Esophagus squamous epithelium (tissue), 5 donors: ENCODE measurements at places on chromosomes 7 and 10.

DNA sequence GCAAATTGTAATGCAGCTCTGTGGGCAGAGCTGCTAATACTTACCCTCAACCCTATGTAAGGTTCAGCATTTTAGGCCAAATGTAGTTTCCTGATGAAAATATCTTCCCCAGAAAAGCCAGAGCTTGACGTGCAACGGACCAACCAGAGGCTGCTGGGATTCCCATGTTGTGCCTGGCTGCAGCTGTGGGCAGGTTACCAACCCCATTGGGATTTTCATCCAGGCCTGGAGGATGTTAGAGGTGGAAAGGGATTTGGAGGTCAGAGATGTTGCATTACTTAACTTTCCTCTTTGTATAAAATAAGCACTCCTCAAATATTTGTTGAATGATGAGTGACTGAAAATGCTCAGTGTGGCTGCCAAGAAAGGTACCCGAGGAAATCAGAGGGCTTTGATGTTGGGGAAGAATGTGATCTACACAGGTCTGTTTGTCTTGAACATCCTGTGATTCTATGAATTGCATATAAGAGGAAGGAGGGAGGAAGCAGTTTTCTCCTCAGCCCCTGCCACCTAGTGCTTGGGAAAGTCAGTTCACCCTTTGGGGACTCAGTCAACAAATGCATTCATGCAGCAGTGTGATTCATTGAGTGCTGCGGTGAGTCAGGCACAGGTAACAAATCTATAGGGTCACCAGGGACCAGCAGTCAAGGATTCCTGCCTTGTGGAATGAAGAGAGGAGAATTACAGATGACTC lies 487.2 kb downstream of the RPS24 start:
- no peak for DNase-seq

DNA sequence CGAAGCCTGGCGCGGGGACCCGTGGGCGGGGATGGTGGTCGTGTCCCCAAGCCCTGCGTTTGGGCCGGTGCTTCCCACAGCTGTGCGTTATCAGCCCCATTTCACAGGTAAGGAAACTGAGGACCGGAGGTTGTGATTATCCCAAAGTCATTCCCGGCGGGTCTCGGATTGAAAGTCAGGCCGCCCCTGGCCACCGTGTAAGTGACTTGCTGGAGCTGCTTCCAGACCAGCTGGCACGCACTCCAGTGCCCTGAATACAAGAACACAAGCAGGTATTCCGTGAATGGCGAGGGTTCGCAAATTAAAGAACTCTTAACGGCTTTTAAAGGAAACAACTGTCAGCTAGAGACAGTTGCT lies 675 bp upstream of the ATE1 start:
- no peak for DNase-seq

- DNase-seq: no peak
These were observed 13.3 kb downstream of the RGR start for GRCh38 chr10:84258034-84258695.

GRCh38 chr7:82441669-82442478 lies 1.7 kb downstream of the CACNA2D1 start:
- no peak for DNase-seq

DNA sequence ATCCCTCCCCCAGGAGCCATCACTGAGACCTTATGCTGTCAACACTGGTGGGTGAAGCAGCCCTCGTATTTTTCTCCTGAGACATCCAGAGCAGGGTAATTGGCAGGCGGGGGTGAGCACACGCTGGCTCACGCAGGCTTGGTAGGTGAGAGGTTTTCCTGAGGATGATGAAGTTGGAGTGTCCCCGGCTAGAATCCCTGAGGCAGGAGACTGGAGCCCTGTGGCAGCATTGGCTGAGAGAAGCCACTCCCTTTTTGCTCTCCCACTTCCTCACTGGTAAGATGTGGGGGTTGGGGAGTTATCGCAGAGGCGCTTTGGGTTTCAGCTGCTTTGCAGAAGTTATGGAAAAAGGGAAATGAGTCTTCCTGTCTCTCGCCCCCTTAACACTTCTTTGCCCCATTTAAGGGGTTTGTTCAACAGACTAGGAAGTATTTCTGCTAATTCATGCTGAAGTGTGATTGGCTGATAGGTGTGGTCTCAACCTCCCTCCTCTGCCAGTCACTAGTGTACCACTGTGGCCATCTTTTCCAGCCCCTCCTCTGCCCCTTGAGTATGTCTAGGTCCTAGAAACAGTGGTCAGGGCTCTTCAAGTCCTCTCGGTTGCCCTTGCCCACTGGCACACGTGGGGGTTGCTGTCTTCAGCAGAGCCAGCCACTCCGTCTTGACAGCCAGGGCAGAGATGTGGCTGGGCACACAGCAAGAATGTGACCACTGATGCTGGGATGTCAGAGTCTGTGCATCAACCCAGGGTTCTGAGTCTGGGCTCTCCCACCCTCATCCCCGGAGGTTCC lies 5.7 kb downstream of the ARPC1B start:
- no peak for DNase-seq

DNA sequence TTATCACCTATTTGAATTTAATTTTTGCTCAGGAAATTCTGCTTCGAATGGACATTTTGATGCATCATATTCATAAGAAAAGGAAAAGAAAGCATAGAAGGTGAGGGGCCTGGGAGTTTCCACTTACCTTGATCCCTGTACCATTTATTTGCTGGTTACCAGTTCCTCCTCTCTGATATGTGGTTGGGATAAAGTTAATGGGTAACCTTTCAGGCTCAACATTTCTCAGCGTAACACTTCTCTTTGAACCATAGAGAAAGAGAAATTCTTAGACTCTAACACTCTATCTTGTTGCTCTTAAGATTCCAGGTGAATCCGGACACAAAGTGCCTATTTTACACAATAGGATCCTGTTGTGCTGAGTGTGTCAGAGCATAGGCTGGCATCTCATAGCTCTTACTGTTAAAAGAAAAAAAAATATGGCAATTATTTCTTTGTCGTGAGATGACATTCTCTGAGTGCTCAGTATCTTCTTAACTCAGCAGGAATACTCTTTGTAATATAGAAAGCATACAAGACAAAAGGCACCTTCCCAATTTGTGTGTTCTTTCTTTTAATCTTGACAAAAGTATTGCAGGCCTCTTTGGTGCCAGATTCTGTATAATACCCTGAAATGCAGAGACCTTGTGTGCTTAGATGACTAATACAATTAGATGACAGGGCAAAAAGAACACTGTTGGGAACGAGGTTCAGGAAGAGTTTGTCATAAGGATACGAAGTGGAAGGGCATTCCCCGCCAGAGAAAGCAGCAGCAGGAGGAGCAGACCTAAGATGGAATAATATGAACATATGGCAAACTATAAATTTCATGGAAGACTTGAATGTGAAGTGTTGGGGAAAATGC lies 689.6 kb downstream of the NRG3 start:
- DNase-seq: no peak

DNA sequence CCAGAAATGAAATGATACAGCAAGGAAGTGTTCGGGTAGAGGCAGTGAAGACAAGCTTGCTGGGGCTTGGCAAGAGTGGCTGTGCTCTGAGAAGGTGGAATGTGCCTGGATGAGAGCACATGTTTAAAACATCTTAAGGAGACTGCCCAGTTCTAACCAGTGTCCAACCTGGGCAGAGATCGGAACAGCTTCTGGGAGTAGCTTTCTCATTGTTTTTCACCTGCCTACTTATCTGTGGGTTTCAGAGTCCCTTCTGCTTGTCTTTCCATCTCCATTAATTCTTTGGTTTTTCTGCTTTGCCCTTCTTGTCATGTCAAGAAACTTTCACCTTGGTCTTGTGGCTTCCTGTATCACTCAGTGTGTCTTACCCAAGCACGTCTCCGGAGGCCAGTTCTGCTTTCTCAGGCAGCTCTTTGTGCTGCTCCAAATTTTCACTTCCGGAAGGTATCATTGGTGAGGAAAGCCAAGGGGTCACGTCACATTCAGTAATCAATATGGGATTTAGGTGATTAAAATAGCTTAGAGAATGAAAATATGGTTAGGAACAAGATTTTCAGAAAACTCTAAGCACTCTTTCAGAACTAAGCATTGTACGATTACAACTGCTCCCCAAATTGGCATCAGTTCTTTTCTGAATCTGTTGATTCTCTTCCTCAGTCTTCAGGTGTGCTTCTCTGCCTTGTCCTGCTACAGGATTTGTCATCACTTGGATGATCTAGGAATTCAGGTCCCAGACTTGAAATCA lies 5.5 kb upstream of the LAMB4 start:
- no peak for DNase-seq

DNA sequence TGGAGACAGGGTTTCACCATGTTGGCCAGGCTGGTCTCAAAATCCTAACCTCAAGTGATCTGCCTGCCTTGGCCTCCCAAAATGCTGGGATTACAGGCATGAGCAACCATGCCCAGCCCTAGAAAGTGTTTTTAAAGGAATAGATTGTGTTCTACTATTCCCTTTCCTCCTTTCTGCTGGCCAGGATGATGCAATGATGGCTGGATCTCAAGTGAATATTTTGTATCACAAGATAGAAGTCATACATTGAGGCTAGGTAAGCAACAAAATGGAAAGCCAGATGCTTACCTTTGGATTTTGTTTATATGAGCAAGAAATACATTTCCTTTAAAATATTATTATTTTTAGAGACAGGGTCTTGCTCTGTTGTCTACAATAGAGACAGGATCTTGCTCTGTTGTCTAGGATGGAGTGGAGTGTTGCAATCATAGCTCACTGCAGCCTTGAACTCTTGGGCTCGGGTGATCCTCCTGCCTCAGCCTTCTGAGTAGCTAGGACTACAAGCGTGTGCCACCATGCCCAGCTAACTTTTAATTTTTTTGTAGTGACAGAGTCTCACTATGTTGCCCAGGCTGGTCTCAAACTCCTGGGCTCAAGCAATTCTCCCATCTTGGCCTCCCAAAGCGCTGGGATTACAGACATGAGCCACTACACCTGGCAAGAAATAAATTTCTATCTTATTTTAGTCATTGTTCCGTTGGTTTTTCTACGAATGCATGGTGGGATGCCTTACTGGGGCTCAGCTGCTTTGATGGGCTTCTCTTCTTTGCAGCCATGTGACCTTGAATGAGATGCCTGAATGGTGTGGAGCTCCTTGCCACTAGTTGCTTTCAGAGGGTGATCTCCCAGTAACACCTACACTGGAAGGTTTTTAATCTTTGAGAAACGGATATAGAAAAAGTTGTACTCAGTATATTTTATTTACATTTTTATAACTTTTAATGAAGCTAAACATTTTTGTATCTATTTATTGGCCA lies 5.8 kb upstream of the AEBP1 start:
- no peak for DNase-seq

DNA sequence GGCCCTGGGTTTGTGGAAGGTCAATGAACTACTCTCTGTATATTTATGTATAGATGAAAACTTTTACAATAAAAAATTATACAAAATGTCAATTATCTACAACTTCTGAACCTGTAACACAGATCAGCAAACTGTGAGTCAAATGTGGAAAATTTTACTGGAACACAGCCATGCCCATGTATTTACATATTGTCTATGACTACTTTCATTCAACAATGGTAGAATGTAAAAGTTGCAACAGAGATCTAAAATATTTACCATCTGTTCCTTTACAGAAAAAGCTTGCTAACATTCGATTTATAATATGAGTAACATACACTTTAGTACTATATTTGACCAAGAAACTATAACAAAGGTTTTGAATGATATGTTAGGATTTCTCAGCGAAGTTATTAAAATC lies 481.6 kb downstream of the PARD3 start:
- no peak for DNase-seq

- no peak for DNase-seq
These were observed 1.3 kb upstream of the ACHE start for GRCh38 chr7:100896732-100897608.

- no peak for DNase-seq
These were observed 154.9 kb upstream of the ITGB1 start for GRCh38 chr10:33112831-33113455.

DNA sequence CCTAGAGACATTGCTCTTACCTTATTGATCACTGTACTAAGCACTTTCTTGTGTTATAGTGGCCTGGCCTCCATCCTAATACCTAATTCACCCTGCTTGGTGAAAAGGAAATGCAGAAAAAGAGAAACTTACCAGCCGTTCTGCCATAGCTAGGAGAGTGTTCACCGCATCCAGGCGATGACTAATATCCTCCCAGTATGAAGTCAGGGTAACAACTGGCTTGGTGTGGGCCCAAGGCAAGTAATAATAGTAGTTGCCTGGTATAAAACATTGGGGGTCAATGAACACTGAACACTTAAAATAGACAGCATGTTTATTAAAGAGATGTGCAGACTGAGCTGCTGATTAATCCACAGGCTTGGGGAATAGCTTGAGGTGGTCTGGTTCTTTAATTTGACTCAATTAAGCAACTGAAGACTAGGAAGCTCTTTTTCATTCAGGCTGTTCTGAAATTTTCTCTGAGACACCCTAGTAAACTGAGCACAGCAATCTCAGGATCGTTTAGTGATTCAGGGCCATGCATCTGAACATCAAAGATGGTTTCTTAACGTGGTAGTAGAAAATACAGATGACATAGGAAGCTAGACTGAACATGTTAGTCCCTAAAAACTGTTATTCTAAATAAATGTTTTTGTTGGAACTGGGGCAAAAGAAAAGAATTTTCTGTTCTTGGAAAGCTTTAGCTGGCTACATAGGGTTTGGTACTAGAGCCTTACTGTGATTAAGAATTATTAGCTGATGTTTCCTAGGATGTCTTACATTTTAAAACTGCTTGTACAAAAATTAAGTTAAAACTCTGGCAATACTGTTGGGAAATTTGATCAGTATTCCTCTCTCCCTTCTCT lies 102.2 kb downstream of the MYOF start:
- DNase-seq: no peak

DNA sequence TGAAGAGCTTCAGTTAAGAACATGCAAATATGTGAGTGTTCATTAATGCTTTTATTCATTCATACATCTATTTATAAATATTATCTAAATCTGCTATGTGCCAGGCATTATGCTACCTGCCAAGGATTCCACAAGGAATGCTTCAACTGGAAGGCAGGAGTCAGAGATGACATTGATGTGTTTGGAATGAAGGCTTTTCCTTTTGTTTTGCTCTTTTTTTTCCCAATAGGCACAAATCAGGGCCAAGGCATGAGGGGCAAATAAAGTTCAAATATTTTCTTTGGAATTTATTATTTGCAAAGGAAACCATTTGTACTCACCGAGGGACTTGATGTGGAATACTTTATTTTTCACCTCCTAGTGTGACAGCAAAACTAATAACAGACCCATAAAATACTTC lies 530.3 kb downstream of the ARL4A start:
- DNase-seq: no peak
